Upper lobe of right lung (tissue), 1 donor: ENCODE measurements at places on chromosomes 6 and 20.

DNA sequence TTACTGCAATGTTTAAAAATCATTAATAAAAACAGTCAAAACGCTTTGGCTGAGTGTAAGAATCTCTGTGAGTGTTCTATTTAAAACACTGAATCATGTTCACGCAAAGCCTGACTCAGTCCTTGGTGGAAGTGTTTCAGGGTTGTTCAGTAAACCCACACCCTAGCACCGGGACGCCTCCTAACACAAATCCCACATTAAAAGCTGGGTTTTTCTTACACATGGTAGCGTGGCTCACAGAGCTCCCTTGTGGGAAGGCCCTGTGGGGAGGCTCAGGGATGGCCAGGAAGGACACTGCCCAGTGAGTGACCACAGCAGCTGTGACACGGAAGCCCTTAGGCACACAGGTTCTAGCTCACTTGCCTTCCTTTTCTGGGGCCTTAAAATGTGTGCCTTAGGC lies 80.2 kb downstream of the GMPR start:
- DNase-seq = no peak

DNA sequence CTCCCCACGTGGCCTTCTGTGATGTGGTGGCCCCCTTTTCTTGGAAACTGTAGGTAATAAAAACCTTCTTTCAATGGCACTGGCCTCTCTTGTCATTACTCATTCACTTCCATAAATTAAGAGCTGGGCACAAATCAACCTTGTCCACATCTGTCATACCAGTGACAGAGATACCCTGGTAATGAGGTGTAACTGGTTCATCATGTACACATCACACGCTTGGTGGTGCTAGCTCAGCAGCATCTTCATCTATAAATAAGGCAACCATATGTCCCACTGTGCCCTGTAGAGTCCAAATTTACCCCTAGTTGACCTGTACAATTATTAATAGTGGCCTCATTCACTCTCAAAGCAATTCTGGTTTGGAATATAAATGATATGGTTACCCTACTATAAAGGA lies 245.6 kb downstream of the HIVEP2 start:
- DNase-seq = no peak

GRCh38 chr20:17083738-17084137 lies 143.1 kb upstream of the PCSK2 start:
- DNase-seq = no peak

DNA sequence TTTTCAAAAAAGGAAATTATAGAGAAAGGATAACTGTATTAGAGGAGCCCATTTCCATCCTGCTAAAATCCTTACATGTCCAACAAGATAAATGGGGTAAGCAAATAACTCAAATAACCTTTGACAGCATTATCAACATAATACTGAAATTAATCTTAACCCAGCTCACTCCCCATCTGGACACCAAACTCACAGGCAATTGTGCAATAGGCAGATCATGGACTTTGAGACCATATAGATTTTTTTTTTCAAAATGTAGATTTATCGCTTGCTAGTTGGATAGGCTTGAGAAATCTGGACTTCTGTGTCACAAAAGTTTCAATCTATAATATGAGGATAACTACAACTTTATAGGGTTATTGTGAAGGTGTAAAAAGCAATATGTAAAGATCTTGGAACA lies 134.4 kb upstream of the ASCC3 start:
- no peak for DNase-seq

DNA sequence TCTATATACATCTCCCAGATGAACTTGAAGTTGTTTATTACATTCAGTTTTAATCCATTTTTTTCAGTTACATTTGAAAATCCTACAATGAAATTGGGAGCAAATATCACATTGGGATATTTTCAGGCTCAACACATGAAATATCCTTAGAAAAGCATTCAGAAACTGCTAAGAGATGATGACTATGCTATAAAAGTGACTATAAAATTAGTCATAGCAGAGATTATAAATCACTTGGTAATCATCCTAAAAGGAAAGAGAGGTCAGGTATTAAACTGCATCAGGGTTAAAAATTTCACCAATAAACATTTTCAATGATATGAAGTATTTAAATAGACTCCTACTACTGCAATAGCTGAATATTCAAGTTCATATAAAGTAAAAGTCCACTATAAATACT lies 987.7 kb downstream of the GRIK2 start:
- DNase-seq = no peak

- no peak for DNase-seq
Observed at GRCh38 chr6:73088138-73088813, 137.0 kb downstream of the KHDC1L start.

DNA sequence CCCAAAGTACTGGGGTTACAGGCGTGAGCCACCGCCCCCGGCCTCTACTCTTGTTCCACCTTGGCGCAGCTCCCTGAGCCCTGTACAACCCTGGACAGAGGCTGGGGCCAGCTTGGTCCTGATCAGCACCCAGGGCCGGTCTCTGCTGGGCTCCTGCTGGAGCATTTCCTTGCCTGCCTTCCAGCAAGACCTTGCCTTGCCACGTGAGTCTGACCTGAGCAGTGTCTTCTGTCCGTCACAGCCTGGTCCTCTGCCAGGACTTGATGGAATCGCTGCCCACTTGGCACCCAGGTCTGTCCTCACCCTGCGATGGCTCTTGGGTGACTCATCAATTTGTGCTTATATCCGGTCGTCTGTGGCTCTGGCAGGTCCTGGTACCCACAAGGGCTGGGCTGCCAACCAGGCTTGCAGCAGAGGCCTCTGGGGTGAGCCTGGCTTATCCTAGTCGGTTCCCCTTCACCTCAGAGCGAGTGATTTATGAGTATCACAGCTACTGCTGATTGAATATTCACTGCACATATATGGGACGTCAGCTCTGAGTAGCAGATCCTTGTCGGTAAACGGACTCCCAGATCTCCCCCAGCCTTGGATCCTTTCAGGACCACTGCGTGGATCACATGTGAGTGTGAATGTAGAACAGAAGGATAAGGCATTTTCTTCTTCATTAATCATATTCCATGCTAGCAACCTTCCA lies 10.1 kb upstream of the SULF2 start:
- DNase-seq = no peak

GRCh38 chr6:43952746-43953145 lies 174.5 kb downstream of the MRPL14 start:
- no peak for DNase-seq

- peak; percentile 67 for DNase-seq
Observed at GRCh38 chr6:15498640-15499039, 164.2 kb downstream of the DTNBP1 start.

- peak; percentile 83 for DNase-seq
Observed at GRCh38 chr6:32148289-32149091, 3.2 kb downstream of the PRRT1 start.

DNA sequence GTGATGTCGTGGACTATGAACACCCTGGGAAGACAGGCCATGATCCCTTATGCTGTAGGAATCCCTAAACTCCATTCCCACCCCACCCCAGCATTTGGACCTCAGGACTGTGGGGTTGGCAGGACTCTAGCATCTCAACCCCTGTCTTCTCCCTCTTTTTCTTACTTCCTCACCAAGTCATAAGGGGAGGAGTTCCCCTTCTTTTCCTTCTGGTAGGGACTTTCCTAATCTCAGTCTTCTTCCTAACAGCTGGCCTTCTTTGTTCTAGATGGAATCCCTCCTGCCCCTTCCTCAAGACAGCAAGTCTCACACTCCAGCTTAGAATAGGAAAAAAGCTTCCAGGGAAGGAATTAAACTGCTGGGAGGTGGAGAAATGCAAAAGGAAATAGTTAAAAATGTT lies 2.3 kb upstream of the SIRPB2 start:
- no peak for DNase-seq

GRCh38 chr6:108564178-108564577 lies 3.5 kb downstream of the FOXO3 start:
- DNase-seq = no peak

GRCh38 chr6:5537132-5537531 lies 275.8 kb downstream of the FARS2 start:
- no peak for DNase-seq

DNA sequence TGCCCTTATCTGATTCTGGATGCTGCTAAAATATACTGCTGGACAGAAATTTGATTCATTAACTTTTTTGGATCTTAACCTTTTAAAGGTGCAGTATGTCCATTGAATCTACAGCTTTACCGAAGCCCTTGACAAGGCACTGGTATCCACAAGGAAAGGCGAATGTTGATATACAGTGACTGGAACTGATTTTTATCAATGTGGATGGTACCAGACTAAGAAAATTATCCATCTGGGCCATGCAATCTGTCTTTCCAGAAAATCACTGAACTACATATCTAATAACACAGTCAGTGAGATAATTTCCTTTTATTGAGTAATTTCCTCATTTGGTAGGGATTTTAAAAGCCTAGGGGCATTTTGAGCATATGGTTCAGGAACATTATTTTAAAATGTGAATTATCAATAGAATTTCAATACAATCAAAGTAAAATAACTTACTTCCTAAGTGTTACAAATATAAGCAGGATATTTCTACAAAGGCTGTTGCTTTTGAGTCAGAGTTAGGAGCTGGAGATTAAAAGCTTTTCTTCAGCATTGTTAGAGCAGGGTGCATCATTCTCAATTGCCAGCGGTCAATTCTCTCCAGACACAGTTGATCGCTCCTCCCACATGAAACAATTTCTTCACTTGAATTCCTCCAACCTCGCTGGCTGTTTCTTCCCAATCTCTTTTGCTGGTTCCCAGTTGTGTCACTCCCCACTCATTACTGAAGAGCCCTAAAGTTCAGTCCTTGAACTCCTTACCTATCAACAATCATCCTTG lies 585.3 kb upstream of the FLRT3 start:
- no peak for DNase-seq

DNA sequence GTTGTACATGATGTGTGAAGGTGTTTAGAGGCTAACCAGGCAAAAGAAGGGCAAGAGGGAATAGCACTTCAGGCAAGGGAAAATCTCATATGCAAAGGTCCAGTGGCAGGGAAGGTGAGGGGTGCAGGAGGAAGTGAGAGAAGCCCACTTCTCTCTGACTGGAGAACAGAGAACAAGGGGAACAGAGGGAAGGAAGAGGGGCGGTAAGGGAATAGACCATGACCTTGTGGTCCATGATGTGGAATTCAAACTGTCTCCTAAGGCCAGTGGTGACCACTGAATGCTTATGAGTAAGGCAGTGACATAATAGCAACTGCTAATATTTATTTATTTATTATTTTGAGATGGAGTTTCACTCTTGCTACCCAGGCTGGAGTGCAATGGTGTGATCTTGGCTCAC lies 20.6 kb upstream of the SLC9A8 start:
- DNase-seq = no peak

- no peak for DNase-seq
Observed at GRCh38 chr6:16766043-16766536, 4.8 kb upstream of the ATXN1 start.

GRCh38 chr20:36461600-36462439 lies 79.5 kb upstream of the MYL9 start:
- peak; percentile 82 for DNase-seq

GRCh38 chr6:136549300-136550044 lies 750 bp downstream of the MAP7 start:
- DNase-seq = peak; percentile 69

GRCh38 chr6:31528821-31529328 lies at the start of gene MCCD1:
TSS of gene MCCD1 (plus strand) at chr6:31528962. CDS start at chr6:31529015, 53 bp downstream.
- DNase-seq = no peak

DNA sequence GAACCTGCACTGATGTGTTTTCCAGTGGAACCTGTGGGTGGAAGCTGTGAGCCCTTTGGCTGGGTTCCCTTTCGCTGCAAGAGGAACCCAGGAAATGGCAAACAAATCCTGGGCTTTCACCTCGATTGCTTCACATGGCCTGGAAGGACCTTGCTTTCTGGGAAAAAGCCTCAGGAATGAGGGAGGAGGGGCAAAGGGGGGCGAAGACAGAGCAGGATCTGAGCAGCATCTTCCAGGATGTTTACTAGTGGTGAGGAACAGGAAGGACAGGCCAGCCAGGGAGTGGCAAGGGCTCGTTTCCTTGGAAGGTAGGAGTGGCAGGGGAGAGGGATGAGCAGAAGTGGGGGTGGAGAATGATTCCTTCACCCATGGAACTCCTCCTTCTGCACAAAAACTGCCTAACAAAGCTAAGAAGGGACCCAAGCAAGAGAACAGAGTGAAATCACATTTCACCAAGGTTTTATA lies 5.9 kb downstream of the SLC2A10 start:
- DNase-seq = no peak

DNA sequence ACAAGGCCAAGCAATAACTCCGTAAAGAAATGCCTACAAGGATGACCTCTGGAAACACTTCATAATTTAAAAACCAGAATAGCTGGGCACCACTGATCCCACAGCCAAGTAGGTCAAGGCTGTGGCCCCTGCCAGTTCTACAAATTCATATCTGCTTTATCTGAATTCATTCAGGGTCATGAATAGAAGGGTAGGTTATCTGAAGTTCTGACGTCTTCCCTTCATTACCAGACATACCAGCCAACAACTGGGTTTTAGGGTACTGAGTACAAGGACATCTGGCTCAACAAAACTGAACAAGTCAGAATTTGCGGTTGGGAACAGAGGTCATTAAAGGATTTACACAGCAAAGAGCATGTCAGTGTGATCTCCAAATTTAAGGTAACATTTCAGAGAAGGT lies 26.0 kb downstream of the MAP3K5 start:
- DNase-seq = no peak

DNA sequence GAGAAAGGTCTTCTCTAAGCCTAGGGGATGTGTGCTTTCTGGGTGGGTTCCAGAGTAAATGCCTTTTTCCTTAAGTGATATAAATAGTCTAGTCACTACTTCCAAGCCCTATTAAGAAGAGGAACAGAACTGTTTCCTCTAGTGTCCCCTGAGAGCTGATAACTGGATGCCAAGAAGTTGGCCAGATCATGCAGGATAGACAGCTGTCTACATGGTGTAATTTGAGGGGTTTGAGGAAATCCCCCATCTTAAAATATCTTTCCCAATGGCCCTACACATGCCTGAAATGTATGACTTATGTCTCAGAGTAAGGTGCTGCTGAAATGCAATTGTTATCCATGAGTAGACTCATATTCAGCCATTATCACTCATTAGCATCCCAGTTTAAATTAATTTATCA lies 20.2 kb upstream of the PIM1 start:
- no peak for DNase-seq

GRCh38 chr6:48754641-48755040 lies 643.6 kb upstream of the PTCHD4 start:
- no peak for DNase-seq

- no peak for DNase-seq
Observed at GRCh38 chr6:129513471-129513870, 196.5 kb downstream of the ARHGAP18 start.

GRCh38 chr6:97026298-97026697 lies 101.8 kb downstream of the KLHL32 start:
- no peak for DNase-seq

DNA sequence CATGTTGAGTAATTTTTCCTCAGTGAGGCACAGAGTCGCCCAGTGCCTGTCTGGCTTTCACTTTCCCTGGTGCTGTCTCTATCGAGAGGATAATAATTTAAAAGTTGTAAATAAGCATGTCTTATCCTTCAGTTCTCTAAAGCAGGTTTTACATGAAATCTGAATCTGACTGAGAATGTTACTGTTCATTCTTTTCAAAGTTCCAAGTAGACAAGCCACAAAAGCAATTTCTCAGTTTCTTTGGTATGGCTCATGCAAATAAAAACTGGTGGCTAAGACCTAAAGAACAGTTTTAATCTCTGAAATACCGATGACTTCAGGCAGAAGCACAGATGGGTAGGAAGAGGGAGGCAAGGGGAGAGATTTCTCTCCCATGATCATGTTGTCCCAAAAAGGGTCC lies 87.6 kb upstream of the GCM1 start:
- DNase-seq = no peak

- no peak for DNase-seq
Observed at GRCh38 chr6:36357872-36358225, 21.2 kb upstream of the BNIP5 start.

- DNase-seq = no peak
Observed at GRCh38 chr6:138250513-138251247, 32.4 kb upstream of the PBOV1 start.
